ENCODE measurements at places on chromosomes 2 and 18.

DNA sequence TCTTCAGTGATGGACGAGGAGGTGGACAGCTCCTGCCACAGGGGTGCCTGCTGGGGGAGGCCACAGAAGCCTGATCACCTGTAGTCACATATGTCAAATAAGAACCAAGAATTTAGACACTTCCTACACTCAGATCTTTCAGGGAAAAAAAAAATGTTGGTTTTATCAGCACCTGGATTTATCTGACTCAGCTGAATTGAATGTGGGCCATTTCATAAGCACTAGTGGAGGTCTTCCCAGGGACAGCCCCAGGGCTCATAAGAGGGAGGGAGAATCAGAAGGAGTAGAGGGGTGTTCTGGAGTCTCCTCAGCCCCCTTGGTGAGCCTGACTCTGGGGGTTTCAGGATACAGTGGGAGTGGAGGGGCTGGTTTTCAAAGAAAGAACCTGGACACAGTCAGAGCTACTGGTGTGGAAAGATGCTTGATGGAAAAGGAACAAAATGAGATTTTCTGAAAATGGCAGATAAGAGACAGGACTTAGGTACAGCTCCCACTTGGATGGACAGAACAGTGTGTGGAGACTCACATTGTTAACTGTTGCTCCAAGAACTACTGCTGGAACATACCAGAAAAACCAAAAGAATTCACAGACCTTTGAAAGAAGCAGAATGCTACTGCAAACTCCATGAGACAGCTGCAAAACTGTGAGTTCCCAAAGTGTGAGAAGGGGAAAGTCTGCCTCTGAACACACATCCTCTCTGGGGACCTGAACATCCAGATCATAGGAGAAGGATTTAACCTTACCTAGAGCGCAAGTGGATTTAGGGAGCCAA lies 45.4 kb downstream of the LCT start:
- DNase-seq: no peak

DNA sequence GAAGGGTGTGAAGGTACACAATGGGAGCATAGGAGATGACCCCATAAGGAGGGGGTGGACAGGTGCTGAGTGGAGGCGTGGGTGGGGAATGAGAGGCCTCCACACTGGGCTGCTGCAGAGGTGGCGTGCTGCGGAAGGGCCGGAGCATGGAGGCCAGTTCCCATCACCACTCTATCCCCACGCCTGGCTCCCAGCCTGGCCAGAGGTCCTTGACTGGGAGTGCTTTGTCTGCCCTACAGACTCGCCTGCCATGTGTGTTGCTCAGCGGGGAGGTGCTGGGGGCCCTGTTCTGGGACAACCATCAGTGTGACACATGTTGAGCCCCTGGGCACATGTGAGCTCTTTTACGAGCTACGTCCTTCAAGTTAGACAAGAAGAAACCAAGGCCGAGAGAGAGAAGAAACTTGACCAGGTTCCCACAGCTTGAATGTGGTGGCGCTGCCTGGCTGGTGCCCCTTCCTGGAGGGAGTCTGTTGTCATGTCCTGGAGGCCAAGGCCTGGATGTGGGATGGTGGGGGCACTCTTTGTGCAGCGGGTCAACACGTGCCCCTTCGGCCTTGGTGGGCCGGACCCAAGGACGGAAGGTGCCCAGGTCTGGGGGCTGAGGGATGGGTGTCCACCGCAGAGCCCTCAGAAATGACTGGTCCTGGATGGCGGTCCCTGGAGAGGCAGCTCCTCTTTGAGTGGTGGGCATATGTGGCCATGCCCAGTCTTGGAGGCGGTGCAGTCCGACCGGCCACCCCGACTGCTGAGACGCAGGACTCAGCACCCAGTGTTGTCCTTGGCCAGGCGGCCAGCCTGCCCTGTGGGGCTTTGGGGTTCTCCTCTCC lies 1.2 kb upstream of the INPP5D start:
- no peak for DNase-seq

GRCh38 chr2:65025453-65026123 lies 30.6 kb upstream of the CEP68 start:
- no peak for DNase-seq

GRCh38 chr2:167608487-167608886 lies 638.9 kb downstream of the STK39 start:
- no peak for DNase-seq

Data from activated CD4-positive, alpha-beta T cell treated with anti-CD3 and anti-CD28 coated beads, Interleukin-2, amount 10 ng/mL, durations not matched to agents 7 days and 5 days (primary cell).